ENCODE measurements at places on chromosomes 5 and 9.
A peak's percentile ranks its signal among the peaks of the same experiment; 100 is the strongest.

DNA sequence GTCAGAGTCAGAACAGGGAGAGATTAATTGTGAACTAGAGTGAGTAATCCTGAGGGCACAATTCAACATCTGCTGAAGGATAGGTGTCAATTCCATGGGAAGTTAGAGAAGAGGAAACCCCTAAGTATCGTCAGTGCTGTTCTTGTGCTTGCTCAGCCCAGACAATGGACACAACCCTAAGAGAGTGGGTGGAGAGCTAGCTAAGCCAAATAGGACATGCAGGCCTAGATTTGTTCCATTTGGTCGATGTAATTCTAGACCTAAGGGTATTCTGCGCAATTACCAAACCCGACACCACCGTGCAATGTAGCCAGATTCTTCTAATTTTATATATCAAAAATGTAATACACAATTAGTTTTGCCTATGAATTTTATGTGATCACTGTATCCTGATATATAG, 431.6 kb downstream of the SH3GL2 start:
- DNase-seq, result no peak

GRCh38 chr5:78671609-78672008, 23.0 kb upstream of the LHFPL2 start:
- no peak for DNase-seq

DNA sequence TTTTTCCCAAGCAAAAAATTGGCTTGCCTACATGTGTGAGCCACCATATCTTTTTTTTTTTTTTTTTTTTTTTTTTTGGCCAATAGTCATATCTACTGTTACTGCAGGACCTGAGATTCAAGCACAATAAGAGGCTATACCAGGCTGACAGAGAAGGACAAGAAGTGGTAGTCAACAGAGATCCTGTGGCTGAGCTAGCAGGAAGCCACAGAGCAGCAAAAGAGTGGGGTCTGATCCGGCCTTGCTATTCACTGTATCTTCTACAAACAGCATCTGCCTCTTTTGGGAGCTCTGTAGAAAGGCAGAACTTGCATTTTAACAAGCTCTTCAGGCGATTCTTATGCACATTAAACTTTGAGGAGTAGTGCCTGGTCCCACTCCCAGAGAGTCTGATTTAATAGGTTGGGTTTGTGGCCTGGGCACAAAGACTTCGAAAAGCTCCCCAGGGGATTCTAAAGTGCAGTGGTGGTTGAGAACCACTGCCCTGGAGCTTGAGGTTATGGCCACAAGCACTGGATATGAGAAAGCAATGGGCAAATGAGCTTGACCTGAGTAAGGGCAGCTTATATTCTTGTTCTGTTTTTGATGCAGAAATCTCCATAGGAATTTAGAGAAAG, 162.8 kb downstream of the PIK3R1 start:
- no peak for DNase-seq

GRCh38 chr5:27938989-27939388, 900.6 kb upstream of the CDH9 start:
- DNase-seq, result no peak

DNA sequence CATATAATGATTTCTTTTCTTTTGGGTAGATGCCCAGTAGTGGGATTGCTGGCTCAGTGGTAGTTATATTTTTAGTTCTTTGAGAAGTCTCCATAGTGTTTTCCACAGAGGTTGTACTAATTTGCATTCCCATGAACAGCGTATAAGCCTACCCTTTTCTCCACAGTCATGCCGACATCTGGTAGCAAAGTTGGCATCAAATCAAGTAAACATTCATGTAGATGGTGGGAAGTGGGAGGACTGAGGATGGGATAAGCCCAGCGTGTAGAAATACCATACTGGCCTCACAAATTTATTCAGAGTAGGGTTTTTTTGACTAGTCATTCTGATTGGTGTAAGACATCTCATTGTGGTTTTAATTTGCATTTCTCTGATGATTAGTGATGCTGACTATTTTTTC, 115.4 kb downstream of the EGFLAM start:
- no peak for DNase-seq

GRCh38 chr5:42745426-42745825, 11.2 kb upstream of the CCDC152 start:
- peak; percentile 16 for DNase-seq

- DNase-seq, result no peak
Observed at GRCh38 chr5:77852068-77852513, 76.0 kb upstream of the TBCA start.

- DNase-seq, result no peak
Observed at GRCh38 chr5:159817262-159818029, 98.8 kb upstream of the ADRA1B start.

DNA sequence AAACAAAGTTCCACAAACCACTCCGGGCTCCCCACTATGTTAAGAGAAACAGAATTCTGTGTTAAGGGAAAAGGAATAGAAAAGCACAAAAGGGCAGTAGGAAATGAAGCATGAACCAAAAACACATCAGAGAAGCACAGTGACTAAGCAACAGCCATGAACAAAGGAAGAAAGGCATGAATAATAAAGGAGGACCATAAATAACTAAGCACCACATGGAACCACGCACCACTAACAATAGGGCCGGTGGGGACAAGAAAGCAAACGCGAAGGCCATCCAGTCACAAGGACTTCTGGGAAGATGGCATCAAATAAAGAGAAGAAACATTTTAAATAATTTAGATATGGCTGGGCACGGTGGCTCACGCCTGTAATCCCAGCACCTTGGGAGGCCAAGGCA, 18.0 kb downstream of the PRUNE2 start:
- DNase-seq, result no peak

GRCh38 chr9:126874546-126875314, 14.3 kb downstream of the ZBTB34 start:
- DNase-seq, result no peak

DNA sequence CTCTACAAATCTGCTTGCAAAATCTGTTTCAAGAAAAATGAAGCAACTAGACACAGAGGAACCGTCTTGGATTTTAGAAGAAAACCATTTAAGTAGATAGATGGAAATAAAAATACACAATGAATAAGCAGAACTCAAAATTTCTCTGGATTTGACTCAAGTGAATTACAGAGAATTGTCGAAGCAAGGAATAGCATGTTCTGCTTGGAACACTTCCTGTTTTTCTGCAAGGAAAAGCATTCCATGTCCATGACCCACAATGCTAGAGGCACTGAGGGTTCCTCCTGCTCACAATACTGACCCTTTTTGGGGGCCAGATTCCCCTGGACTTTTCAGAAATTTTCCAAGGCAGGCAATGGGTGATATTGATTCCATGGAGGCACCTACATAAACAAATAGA, 29.8 kb downstream of the PRUNE2 start:
- no peak for DNase-seq

DNA sequence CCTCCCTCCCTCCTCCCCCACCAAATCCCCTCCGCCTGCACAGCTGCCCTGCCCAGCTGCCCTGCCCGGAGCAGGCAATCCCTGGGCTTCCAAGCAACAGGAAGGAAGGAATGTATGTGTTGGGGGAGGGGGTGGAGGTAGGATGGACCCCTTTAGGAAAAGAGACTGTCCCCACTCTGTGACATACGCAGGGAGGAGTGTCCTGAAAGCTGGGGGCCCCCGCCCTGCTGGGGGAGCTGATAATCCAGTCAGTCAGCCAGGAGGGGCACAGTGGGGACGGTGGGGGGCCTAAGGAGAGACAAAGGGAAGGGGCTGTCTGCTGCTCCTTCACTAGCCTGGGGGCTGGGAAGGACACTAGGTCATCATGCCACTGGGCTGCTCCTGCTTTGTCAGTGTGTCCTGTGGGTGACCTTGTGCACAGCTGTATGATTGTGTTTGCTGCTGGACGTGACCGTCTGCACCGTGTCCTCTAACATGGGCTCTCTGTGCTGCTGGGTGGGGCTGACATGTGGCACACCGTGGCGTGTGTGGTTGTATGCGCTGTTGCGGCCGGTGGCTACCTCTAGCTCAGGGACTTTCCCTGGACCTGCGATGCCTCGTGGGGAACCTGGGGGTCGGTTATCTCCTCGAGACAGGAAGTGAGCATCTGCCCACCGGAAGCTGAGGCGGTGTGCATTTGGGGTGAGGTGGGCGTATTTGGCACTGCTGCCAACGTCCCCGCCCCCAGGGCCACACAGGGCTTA, 3.0 kb downstream of the N4BP3 start:
- no peak for DNase-seq

- no peak for DNase-seq
Observed at GRCh38 chr5:134556994-134557393, 31.5 kb downstream of the JADE2 start.

Data from NCI-H2081 (cell line).